CD4-positive, alpha-beta T cell treated with Interferon gamma for 1 hour (primary cell): ENCODE measurements at places on chromosomes 2 and 18.

GRCh38 chr2:142562900-142563299, 314.6 kb upstream of the KYNU start:
- no peak for DNase-seq

GRCh38 chr2:64166637-64167420, 22.6 kb upstream of the PELI1 start:
- DNase-seq: no peak

DNA sequence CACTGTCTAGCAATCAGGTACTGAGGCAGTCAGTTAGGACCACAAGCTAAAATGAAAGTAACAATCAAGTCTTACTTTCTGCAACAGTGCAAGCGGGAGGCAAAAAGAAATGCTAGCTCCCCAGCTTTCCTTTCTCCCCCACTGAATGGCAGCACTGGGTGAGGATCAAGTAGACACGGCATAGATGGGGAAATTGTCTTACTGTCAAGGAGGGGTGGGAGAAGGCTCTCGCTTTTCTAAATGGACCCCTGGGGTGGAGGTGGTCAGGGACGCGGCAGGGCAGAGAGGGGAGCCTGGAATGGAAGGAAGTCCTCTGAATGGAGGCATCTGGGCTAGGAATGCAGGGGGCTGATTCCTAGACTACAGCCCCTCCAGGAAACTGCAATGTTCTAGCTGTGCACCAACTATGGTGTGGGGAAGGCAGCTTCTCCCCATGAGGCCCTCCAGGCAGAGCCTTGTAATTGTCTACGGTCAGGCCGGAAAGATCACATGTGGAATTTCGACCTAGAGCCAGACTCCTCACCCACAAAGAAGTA, 24.3 kb downstream of the METTL8 start:
- no peak for DNase-seq

- DNase-seq: peak; percentile 11
Measured at GRCh38 chr18:22285361-22286140, 116.2 kb downstream of the GATA6 start.

DNA sequence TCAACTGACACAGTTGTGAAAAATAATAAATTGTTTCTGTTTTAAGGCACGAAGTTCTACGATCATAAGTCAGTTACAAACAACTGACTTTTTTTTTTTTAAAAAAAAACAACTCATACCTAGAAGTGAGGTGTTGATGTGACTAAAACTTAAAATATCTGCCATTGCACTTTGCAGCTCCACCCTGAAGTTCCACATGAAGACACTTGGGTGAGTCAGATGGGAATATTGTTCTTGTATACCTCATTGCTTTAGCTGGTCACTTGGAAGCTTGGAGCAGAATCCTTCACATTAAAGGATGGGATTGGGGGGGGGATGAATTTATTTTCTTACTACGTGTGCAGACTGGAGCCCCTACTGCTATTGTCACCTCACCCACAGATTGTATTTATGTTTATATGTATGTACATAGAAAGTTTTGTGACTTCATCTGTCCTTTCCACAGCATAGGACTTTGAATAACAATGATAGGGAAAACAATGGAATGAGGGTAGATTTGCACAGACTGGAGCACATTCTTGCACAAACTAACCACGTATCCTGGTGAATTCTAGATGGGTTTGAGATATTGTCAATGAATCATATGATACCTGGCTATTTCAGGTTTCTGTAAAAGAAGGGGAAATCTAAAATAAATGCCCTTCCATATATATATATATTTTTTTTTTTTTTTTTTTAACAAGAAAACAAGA, 57.9 kb upstream of the ARHGAP15 start:
- no peak for DNase-seq

DNA sequence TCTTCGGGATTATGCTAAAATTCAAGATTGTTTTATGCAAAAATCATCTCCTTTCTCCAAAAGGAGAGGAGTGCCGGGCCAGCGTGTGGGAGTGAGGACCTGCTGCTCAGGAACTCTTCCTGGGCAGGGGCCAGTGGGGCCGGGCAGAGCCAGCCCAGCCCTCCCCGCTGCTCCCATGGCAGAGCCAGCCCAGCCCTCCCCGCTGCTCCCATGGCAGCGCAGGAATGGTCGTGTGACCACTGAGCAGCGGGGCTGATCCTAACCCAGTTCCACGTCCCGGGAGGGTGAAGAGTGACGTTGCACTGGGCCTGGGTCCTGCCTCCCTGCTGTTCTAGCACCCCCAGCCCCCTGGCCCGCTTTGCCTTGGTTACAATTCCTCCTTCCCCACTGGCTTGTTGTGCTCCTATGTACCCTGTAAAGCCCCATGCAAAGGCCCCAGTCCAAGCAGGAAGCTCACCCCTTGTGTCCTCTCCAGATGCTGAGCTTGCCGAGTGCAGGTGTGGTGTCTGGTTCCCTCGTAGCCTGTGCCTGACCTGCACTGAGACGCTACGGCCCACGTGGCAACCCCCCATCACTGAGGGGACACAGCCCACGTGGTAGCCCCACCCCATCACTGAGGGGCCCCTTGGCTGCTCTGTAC, 11.4 kb upstream of the NEU4 start:
- DNase-seq: no peak

DNA sequence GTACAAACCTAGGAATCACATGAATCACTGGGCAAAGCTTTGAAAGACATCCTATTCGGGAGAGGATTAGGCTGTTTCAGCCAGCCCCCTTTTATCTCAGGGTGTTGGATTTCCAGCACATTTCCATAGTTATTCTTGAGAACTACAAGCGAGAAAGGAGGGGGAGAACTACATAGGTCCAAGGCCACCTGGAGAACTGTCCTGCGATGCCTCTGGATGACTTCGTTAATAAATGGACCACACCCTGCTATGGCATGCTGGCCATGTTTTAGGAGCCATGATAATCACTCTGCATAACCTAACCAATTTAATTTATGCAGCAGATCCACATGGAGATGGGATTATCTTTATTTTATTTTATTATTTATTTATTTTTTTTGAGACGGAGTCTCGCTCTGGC, 29.9 kb downstream of the RHBDD1 start:
- DNase-seq: no peak

DNA sequence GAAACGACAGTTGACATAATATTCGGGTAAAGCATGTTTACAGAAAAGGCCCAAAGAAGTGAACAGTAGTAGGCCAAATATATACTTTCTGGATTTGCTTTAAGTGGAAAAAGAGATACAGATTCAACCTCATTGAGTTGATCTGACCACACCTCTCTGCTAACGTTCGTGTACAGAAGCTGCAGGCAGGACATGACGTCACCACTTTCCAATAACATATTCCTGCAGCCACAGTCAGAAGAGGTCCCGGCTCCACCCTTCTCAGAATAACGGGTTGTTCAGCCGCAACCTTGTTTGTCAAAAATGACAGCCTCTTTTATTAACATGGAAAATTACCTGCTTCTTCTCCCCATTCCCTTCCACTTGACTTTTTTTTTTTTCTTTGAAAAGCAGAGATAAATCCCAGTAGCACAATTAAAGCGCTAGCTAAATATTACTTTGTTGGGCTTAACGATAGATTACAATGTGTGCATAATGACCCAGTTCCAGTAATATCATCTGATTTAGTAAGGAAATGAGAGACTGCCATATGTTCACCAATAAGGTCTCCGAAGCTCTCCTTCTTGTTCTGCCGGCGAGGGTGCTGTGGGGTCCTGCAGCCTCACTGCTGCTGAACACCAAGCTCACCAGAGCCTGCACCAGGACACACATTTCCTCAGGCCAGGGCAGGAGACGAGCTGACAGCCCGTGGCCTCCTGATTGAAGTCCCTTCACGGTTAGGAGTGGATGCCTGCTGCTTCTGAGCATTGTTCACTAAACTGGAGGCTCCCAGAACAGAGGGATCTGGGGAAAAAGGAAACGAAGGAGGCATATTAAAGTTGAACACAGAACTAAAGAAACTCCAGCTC, 451.0 kb upstream of the SALL3 start:
- no peak for DNase-seq

- DNase-seq: no peak
Measured at GRCh38 chr2:67614454-67614853, 217.3 kb downstream of the ETAA1 start.

- no peak for DNase-seq
Measured at GRCh38 chr2:182055993-182056392, 70.3 kb downstream of the PPP1R1C start.

- DNase-seq: peak; percentile 2
Measured at GRCh38 chr2:44358503-44358902, 2.8 kb downstream of the PREPL start.

GRCh38 chr2:109246616-109247015, 117.6 kb downstream of the SH3RF3 start:
- DNase-seq: no peak

DNA sequence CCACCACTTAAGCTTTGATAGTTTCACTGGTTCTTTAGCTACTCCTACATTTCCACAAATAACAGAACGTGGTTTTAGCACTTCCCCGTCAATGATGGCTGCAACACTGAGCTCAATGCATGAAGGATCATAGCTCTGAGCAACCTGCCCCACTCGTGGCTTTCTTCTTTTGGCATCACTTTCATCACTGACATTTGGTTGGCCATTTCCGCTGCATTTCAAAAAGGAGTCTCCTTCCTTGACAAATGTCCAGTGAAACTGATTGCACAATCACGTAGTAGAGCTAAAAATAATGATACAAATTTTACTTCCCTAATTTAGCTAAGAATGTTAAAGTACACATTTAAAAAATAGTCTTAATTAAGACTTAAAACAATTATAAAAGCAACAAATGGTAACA, 205.2 kb upstream of the HDAC4 start:
- peak; percentile 28 for DNase-seq

- no peak for DNase-seq
Measured at GRCh38 chr18:74337155-74337911, 21.7 kb downstream of the C18orf63 start.

- no peak for DNase-seq
Measured at GRCh38 chr2:105611811-105612424, 132.8 kb upstream of the NCK2 start.

DNA sequence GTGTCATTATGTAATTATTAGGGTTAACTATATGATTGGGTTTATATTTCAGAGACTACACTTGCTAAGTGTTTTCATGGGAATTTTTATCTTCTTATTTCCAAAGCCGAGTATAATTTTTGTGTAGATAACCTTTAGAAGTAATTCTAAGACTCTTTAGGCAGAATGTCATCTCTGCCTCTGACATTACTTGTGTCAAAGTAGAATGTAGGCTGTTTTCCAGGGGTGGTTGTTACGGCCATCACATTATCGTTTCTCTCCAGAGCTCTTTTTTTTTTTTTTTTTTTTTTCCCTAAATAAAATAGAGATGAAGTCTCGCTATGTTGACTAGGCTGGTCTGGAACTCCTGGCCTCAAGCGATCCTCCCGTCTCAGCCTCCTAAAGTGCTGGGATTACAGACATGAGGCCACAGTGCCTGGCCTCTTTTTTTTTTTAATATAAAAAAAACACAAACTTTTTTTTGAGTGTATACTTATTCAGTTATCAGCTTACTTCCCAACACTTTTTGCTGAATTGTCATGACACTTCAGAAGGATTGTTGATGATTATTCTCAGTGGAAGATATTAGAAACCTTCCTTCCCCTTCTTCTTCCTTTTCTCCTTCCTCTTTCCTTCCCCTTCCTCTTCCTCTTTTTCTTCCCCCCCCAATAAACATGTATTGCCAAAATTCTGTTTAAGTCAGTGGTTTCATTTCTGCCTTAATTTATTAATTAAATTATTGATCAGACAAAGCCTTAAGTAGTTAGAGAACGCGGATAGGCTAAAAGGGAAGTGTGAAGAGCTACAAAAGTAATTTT, 2.3 kb downstream of the PIKFYVE start:
- no peak for DNase-seq

DNA sequence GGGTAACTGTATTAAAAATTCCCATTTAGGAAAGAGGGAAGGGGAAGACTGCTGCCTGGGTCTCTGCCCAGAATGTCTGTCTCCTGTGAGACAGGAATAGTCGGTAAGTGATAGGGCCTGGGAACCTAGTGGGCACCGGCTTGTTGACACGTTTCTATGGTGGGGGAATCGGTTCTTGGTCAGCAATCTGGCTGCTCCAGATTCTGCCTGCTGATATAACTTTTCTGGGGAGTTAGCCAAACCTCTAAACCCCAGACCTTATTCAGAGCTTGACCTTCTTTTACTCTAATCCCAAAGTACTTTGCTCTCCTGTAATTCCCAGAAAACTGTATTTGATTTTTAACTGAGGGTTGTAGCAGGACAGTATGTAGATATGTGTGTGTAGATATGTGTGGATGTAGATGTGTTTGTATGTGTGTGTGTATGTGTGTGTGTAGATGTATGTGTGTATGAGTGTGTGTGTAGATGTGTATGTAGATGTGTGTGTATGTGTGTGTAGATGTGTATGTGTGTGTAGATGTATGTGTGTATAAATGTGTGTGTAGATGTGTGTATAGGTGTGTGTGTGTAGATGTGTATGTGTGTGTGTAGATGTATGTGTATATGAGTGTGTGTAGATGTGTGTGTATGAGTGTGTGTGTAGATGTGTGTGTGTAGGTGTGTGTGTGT, 61.8 kb upstream of the TXNDC2 start:
- no peak for DNase-seq

- DNase-seq: no peak
Measured at GRCh38 chr18:3709205-3709604, 259.2 kb downstream of the TGIF1 start.

DNA sequence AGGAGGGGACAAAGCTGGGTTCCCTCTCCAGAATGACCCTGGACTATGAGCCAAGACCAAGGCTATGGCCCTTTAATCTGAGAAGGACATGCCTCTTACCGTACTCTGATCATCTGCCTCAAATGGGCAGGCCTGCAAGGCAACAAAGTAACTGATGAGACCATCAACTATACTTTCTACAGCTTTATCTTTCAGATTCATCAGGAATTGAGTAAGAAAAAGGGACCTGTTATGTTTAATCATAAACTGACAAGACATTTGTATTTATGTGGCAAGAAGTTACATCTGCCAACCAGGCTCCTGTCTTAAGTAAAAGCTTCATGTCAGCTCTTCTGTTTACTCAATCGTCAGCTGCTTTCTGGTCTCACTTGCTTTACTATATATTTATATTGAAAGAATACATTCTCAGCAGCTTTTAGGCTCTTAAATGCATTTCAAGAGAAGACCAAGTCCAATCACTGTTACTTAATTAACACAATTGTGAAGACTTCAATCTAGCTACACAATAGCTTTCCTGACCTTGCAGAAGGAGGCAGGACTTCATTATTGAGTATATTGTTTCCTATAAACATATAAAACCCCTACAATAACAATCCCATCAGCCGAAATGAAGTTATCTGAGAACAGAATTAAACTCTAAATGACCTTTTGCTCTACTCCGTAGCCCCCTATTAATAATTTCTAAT, 163.8 kb downstream of the ETAA1 start:
- no peak for DNase-seq

GRCh38 chr2:36002941-36003340, 352.6 kb upstream of the CRIM1 start:
- DNase-seq: no peak

DNA sequence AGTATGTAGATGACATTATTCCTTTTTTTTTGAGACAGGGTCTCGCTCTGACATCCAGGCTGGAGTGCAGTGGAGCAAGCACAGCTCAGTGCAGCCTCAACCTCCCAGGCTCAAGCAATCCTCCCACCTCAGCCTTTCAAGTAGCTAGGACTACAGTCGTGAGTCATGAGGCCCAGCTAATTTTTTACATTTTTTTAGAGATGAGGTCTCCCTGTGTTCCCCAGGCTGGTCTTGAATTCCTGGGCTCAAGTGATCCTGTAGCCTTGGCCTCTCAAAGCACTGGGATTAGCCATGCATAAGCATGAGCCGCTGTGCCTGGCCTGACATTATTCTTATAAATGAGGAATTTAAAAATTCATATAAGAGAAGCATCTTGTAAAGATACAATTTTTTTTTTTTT, 86.9 kb downstream of the FAM117B start:
- DNase-seq: no peak

GRCh38 chr2:180385601-180386201, 378.6 kb upstream of the CWC22 start:
- DNase-seq: no peak
